Activated CD4-positive, alpha-beta T cell treated with anti-CD3 and anti-CD28 coated beads, Interleukin-2, amount 50 U/mL, for 48 hours (primary cell): ENCODE measurements at places on chromosomes 6 and 20.

GRCh38 chr20:23410916-23411695 is 10.2 kb downstream of the NAPB start:
- no peak for DNase-seq

GRCh38 chr20:34506480-34506879 is 9.7 kb upstream of the DYNLRB1 start:
- DNase-seq, result no peak

DNA sequence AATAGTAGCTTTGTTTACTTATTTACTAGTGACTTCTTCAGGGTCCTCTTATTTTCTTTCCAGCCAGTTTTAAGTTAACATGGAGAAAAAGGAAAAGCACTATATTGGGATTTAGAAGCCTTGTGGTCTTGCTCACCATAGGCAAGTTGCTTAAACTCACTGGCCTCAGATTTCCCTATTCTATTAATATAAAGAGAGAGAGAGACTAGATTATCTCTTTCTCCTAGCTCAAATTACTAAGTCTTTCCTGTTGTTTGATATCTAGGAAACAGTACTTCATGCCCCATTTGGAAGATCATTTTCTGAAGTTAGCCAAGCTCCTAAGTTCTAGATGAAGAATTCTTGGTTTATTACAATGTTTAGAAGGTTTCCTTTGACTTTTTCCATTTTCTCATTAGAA is 32.5 kb downstream of the CTNNBL1 start:
- no peak for DNase-seq

DNA sequence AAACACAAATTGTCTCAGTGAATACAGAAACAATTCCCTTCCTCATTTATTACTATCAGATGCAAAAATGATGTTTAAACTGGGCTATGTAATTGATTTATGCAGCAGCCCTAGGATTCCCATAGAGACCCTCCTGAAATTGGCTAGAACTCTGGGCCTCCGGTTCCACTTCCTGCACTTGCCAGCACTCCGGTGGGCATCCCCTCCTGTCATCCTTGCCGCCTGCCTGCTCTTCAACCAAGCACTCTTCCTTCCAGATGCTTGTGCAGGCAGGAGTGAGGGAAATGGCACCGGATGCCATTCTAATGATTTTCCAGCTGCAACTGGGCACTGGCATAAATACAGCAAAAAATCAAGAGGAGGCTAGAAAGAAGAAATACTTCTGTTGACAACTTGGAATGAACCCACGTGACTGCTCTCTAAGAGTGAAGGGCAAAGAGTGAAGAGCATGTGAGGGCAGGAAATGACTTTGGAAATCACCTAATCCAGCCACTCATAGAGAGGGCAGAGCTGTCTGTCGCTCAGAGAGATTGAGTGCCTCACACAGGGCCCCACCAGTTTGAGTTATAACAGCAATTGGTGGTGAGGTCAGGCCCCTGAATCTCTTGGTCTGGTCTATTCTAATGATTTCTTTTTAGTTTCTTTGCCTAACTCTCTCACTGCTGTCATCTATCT is 3.7 kb upstream of the NEDD9 start:
- DNase-seq, result peak; percentile 33

GRCh38 chr6:137683916-137684315 is 183.1 kb upstream of the TNFAIP3 start:
- no peak for DNase-seq

- DNase-seq, result no peak
Observed at GRCh38 chr20:53964067-53964466, 106.3 kb downstream of the BCAS1 start.

DNA sequence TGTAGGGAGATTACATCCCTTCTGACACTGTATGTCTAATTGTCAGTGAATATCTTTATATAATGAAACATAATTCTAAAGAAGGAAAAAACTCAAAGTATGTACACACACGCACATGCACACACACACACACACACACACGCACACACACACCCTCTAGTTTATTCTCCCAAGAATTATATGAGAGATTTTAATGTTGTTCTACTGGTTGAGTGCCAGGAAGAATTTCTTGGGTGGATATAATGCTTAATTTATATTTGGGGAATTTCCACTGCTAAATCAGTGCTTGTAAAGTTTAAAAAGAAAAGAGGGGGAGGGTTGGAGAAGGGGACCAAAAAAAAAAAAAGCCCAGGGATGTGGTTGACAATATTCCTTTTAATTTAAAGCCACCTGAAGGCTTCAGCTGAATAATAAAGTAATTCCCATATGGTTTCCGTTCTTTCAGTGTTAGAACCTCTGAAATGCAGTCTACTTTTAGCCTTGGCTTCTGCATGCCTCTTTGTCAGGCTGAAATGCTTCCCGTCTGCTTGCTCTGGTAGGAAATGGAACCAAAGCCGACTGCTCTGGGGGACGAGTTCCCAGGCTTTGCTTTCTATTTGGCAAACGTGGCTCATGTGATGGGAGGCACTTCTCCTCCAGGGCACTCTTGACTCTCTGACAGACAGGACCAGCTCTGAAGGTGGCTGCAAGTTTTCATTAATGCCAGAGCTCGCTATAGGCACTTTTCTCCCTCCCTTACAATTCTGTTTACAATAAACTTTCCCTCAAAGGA is 225.4 kb downstream of the PRL start:
- no peak for DNase-seq

DNA sequence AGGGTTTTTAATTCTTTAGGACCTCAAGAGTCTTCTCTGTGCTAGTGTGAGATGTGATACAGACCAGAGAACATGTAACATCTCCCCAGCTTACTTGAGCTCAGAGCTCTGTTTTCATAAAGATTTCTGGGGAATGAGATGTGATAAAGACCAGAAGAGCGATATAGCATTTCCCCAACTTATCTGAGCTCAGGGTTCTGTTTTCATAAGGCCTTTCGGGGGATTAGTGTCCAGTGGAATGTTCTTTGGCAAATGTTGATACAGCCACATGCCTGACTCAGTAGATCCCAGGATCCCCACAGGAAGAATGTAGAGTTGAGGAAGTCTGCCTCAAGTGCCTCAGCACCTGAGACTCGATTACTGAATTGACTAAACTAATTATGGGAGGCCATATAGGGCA is 18.7 kb upstream of the TOP1 start:
- DNase-seq, result no peak

DNA sequence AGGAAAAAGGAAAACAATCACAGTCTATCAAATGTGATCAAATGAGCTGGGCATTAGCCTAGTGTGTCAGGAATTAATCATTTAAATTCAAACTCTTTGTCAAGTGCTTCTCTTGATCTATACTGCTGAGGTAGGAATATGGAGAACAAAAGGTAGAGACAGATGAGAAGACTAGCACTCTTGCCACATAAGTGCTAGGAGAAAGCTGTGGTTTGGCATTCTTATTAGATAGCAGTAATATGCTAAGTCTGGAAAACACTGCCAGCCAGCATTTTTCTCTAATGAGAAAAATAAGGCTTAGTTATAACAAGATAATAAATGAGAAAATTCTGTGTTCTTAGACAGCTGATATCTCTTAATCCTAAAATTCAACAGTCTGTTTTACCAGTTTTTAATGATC is 38.9 kb downstream of the ORC3 start:
- DNase-seq, result no peak

DNA sequence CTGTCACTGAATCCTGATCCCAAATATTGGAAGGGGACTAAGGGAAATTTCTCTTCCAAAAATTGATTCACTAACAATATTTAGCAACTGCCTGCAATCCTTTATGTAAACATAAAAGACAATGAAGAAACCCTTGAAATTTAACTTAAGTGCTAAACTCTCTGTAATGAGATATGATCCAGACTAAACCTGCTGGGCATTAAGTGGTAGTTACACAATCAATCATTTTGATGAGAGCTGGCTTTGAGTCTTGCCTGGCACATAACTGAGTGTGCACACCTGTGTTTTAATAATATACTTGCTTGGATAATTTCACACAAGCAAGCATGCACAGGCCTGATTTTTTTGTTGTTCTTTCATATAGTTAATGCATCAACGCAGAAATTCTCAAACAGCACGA is 9.8 kb upstream of the ZFP64 start:
- no peak for DNase-seq

DNA sequence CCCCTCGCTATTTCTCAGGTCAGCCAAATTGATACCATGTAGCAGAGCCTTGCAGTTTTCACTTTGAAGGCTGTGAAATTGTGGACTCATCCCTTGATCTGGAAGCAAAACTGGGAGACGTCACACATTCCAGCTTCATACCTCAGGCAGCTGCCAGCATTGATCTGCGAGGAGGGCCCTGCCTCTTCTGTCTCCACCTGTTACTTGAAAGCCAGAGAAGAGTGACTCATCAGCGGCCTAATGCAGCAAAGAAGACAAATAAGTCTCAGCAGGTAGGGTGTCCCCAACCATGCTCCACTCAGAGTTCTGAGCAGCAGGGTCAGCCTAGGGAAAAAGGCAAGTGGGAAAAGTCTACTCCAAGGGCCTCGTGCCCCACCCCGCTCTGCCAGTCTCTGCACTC is 69.4 kb upstream of the BMP2 start:
- DNase-seq, result no peak

DNA sequence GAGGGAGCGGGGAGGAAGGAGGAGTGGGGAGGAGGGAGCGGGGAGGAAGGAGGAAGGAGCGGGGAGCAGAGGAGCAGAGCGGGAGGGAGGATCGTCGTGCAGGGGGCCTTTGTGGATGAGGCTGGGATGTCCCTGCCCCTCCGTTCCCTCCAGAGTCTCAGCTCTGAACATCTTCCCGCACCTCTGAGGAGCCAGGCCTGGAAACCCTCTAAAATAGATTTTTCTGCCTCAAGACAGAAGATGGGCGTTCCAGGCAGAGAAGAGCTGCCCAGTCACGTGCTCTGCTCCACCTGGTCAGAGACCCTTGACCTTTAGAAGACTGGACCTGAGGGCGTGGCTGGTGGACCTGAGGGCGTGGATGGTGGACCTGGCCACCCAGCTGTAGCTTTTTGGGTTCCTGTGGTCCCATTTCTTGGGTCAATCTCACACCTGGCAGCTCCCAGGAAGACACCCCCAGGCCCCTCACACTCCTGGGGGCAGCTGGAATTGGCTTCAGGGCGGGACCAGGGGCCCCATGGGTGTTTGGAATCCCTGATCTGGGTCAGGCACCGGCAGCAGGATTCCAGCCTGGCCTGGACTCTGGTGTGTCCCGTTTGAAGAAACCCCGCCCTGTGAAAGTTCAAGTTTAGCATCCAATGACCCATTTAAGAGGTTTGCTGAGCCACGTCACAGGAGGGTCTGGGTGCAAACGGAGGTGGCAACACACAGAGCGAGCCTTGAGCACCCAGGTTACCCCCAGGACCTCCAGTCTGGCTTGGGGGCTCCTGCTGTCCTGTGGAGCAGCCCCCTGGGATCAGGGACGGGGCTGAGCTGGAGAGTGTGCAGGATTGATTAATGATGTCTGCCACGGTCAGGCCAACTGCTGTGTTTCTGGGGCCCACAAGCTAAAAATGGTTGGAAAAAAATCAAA is 96.9 kb upstream of the BHLHE23 start:
- DNase-seq, result no peak

DNA sequence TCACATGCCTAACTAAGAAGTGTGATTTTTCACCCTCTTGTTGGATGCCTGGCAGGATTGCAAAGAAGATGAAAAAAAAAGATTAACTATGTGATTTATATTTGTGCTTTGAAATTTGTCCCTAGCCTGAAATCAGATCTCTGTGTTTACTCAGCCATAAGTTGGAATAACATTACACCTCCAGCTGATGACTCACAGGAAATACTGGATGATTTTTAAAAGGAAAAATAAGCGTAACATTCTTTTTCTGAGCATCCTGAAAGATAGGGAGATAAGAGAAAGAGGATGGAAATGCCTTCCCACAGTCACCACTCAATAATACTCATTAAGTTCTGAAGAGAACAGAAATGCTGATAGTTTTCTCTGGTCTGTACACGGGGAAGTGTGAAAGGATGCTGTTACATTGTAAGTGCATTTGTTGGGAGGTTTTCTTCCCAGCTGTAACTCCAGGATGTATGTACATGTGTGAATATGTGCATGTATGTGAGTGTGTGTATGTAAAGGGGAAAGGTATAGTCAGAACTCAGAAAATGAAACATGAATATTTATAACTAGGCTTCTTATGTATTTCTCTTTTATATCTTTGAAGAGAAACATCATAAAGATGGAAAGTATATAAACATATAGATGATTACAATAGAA is 37.4 kb upstream of the RIPPLY2 start:
- no peak for DNase-seq

DNA sequence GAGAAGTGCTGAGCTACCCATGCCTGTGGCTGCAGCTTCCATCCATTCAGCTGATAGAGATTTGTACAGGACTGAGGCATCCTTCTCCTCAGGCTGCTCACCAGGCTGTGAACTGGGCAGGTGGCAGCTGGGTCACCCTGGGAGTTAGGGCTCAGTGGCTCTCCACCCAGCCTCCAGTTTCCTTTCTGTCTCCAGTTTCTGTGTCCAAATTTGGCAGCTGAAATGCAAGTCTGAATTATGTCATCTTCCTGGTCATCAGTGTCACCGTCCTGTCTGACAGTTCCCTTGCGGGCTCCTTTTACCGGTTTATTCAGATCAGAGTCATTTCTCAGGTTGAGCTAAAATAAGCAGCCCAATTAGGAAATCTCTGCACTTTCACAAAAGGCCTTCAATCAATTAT is 93.3 kb downstream of the EDN1 start:
- no peak for DNase-seq

DNA sequence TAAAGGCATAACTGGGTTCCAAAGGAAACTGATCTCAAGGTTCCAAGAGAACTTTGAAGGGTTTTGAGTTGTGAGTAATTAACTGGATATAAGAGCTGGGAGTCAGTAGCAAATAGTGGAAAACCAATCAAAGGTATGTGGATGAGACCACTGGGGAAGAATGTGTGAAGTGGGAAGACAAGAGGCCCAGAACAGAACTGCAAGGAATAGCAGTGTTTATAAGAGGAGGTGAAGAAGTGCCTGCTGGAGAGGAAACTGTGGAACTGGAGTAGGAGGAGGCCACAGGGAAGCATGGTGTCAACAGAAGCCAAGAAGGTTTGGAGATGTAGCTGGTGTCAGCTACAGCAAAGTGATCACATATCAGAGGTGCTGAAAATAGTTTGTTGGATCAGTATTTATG is 18.7 kb upstream of the HDAC2 start:
- DNase-seq, result no peak

- no peak for DNase-seq
Observed at GRCh38 chr6:4606821-4607704, 169.1 kb upstream of the CDYL start.

- DNase-seq, result no peak
Observed at GRCh38 chr6:108958900-108959770, 110.9 kb downstream of the ARMC2 start.

DNA sequence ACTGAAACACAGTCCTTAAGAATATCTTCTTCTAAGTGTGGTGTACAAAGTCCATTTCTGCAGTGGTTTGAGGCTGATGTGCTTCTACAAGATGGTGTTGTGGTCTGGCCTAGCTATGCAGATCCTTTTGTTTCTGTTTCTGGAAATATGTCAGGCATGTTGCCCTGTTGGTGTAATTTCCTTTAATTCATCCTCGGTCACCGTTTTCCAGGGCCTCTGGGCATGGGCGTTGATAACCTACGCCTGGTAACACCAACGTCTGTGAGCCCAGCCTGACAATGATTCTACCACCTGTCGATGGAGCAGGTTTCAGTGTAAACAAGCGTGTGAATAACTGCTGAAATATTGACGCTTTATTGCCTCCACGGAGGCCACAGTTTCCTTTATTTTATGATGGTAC is 33.3 kb upstream of the AFDN start:
- no peak for DNase-seq

GRCh38 chr20:64155258-64156135 is 8.8 kb upstream of the MYT1 start:
- DNase-seq, result no peak
